ENCODE measurements at places on chromosomes 16 and 17.

- DNase-seq: no peak
Measured at GRCh38 chr16:81429045-81429521, 15.5 kb upstream of the CMIP start.

GRCh38 chr16:75246504-75247205 is 4.8 kb downstream of the BCAR1 start:
- DNase-seq: no peak

DNA sequence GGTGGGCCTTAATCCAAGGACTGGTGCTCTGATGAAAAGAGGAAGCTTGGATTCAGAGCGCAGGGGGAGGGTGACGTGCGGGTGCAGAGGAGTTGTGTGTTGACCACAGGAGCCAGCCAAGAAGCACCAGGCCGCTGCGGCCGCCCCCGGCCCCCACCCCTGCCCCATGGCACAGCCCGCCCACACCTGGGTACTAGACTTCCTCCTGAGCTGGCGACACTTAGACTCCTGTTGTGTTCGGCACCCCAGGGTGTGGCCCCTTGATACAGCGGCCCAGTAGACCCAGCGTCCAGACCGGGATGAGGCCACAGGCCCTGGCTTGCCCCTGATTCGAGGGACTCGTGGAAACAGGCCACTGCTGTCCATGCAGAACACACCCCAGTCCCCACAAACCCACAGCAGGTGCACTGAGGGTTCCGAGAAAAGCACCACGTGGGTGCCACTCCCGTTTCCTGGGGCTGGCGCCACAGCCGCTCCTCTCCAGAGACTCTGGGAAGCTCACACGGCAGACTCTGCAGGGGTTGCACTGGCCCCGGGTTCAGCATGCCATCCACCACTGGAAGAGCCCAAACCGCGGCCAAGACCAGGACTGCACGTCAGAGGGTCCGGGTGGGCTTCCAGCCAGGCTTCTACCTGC is 5.7 kb upstream of the SNAI3 start:
- no peak for DNase-seq

- DNase-seq: peak; percentile 68
Measured at GRCh38 chr17:41907185-41907556, 11.6 kb downstream of the ACLY start.

DNA sequence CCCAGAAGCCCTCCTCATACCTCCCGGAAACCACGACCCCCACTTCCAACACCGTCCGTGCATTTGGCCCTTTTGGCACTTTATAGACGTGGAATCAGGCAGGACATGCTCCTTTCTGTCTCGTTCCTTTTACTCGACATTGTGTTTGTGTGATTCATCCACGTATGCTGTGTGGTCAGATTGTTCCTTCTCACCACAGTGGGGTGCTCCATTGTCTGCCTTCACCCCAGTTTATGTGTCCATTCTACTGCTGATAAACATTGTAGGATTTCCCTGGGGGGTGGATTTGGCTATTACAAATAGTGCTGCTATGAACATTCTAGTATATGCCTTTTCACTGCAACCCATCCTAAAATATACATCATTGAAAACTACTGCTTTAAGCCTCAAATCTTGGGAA is 28.9 kb upstream of the RPH3AL start:
- DNase-seq: no peak

DNA sequence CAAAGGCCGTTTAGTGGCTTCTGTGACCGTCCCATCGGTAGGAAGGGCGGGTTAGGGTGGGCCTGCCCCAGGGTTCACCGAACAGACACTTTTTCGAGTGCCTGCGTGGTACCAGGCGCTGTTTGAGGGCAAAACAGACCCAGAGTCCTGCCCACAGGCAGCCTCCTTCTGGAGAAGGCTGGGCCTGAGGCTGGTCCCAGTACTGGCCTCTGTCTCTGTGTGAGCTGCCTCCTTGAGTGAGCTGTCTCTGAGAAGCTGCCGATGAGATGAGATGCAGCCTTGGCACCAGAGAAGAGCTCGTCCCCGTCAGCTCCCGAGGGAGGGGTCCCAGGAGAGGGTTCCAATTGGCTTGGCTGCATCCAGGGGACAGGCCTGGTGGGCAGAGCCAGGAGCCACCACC is 53.1 kb downstream of the NKD1 start:
- DNase-seq: no peak

- DNase-seq: no peak
Measured at GRCh38 chr16:61834082-61834481, 202.2 kb downstream of the CDH8 start.

DNA sequence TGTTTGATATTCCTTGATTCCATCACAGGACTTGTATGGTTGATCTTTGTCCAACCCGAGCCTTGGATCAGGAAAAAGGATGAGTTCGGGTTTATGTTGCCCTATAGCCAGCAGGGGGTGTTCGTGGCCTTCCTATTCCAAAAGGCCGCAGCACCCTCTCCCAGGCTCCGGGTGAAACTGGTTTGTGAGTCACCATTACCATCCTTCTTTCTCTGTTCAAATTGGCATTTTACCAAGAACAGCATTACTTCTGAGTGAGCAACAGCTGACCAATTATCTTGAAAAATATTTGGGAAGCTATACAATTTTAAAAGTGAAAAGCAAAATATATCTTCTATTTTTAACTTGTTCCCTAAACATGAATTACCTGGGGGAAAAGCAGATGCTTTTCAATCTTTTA is 24.3 kb upstream of the KRT20 start:
- peak; percentile 98 for DNase-seq
